Kidney capillary endothelial cell (primary cell): ENCODE measurements at places on chromosomes 7 and 10.

- DNase-seq = no peak
Observed at GRCh38 chr10:116450861-116451260, 23.2 kb downstream of the PNLIPRP3 start.

DNA sequence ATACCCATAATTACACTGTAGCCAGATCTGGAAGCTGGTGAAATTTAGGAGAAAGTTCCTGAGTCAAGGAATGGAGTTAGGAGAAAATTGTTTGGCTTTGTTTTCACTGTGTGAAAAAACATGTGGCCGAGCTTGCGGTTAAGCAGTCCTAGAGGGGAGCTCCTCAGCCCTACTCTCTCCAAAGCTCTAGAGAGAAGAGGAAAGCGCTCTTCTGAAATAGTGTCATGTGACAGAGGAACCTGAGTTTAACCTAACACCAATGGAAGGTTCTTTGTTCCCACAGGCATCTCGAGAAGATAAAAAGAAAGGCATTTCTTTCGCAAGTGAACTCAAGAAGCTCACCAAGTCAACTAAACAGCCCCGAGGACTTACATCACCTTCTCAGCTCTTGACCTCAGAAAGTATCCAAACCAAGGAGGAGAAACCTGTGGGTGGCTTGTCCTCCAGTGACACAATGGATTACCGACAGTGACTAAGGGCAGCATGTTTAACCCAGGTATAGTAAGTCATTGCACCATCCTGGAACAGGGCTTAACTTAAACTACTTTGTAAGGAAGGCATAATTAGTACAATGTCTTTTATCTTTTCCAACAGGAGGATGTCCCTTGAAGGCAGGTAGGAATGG lies 38.0 kb downstream of the NOC3L start:
- DNase-seq = no peak

- peak; percentile 68 for DNase-seq
Observed at GRCh38 chr10:89217057-89217990, 10.2 kb upstream of the CH25H start.

GRCh38 chr10:113875212-113875611 lies 20.8 kb downstream of the NHLRC2 start:
- no peak for DNase-seq

- DNase-seq = no peak
Observed at GRCh38 chr7:7018290-7018689, 164.1 kb upstream of the C1GALT1 start.
